ENCODE measurements at places on chromosomes 12 and 14.

GRCh38 chr14:98953551-98954348 lies 318.2 kb downstream of the BCL11B start:
- no peak for DNase-seq

- no peak for DNase-seq
Measured at GRCh38 chr14:85310491-85311272, 219.3 kb upstream of the FLRT2 start.

GRCh38 chr14:92475451-92476187 lies 38.0 kb upstream of the RIN3 start:
- DNase-seq: no peak

DNA sequence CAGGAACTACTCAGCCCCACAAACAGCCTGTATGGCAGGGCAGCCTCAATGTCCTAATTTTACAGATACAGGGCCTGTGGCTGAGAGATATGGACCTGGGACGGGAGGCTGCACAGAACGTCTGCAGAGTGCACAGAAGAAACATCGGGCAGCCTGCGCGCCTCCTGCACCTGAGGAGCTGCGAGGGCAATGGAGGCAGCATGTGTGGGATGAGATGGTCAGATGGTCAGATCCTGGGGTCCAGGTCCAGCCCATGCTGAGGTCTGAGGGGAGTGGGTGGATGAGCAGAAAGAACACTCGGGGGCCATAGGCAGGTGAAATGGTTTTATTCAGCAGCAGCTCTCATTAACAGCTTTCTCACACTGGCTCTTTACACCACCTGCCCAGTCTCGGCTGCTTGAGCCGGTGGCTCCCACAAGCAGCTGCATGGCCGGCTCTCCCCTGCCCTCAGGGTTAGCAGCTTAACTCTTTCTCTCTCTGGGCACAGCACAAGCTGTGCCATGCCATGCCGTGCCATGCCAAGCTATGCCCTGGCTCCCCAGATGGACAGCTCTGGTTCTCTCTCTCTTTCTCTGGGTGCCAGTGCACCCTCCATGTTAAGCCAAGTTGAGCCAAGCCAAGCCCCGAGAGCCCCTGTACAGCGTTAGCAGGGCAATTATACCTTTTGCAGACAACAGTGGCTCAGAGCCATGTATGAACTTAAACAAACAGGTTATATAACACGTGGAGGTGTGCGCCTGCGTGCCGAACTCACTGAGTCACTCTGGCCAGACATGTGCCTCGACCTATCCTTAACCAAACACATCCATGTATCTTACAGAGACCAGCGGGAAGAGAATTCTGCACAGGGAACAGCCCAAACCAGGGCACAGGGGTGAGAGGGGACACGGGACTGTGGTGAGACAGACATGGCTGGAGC lies 47.6 kb downstream of the RIMBP2 start:
- no peak for DNase-seq

GRCh38 chr12:34341362-34341733 lies 319.1 kb downstream of the ALG10 start:
- DNase-seq: no peak

DNA sequence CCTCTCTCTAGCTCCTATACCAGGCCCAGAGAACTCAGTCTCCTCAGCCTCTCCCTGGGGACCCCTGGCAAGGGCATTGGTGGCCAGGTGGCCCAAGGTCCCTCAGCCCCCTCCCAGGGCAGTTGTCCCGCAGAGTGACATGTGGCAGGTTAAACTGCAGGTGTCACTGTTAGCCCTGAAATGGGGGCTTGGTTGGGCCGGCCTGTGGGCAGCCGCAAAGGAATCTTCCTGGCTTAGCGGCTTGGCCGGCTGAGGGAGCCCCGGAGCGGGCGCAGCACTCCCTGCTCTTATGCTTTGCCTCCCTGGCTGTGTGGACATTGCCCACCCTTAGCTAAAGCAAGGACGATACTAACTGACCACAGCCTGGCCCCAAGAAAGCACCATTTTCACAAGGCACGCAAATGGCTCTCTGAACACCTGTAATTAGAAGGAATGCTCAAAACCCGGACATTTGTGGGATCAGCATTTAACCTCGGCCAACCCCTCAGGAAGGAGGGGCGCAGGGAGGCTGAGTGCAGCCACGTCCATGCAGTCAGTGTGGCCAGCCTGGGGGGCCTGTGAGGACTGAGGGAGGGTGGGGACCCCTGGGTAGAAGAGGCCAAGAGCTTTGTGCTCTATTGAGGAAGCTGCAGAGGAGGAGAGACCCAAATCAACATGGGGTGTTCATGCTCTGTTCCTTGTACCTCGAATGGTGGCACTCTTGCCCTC lies 82.2 kb downstream of the PAPOLA start:
- DNase-seq: no peak

GRCh38 chr12:22313963-22314330 lies 20.6 kb downstream of the ST8SIA1 start:
- DNase-seq: no peak

DNA sequence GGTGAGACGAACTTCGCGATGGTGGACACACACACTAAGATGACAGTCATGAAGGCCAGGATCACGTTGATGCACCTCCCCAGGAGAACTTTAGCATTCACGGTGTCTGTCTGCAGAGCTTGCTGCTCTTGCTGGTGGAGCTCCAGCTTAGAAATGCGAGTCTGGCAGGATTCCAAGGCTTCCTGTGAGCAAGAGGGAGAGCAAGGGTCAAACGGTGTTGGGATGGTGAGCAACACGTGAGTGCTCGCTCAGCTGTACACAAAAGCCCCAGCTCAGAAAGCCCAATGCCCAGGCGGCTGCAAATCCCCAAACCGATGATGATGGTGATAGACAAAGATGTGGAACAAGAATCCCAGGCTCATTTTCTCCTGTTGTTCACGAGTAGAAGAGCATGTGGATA lies 78.8 kb downstream of the TMCC3 start:
- no peak for DNase-seq

- DNase-seq: no peak
Measured at GRCh38 chr14:104597576-104597975, 7.0 kb downstream of the TMEM179 start.

DNA sequence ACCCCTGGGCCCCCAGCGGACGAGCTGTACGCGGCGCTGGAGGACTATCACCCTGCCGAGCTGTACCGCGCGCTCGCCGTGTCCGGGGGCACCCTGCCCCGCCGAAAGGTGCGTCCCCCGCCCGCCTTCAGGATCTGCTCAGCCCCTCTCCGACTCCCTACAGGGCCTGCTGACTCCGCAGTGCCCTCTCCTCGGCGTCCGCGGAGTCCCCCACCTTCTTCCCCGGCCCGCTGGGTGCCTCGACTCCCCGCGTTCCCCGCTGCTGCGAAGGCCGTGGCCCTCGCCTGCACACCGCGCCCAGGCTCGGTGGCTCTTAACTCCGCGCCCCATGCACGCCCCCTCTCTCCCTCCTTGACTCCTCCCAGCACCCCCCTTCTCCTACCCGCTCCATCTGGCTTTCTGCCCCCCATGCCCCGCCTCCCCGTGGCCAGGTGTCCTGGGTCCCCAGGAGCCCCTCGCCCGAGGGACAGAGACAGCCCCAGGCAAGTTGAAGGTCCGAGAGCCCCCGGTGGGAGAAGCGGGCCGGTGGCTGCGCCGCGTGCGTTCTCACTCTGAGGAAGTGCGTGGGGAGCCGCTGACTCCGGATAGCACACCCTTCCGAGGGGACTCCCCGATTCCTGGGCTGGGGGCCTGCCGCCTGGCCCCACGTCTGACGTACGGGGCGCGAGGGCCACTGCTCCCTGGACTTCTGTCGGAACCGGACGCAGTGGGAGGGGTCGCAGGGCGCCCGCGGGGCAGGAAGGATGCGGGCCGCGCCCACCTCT lies 594 bp downstream of the TAMALIN start:
- DNase-seq: peak; percentile 56

DNA sequence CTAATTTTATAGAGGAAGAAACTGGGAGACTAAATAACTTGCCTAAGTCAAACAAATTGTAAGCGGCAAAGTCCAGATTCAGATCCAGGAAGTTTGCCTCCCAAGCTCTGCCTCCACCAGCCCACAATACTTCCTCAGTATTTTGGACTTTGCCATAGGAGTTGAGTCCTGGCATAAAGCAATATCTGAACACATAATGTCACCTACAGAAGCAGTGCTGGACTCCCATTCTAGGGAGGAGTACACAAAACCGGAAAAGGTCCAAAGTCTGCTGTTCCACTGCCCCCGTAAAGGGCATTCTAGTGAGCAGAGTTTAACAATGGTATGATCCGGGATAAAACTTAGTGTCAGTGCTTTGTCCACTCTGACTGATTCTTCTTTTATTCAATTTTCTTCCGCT lies 340.5 kb downstream of the FUT8 start:
- no peak for DNase-seq

- no peak for DNase-seq
Measured at GRCh38 chr12:100566887-100567637, 6.4 kb upstream of the GAS2L3 start.

- no peak for DNase-seq
Measured at GRCh38 chr12:113066813-113067400, 10.4 kb downstream of the DTX1 start.

- no peak for DNase-seq
Measured at GRCh38 chr12:132765361-132765760, 3.7 kb upstream of the ANKLE2 start.

DNA sequence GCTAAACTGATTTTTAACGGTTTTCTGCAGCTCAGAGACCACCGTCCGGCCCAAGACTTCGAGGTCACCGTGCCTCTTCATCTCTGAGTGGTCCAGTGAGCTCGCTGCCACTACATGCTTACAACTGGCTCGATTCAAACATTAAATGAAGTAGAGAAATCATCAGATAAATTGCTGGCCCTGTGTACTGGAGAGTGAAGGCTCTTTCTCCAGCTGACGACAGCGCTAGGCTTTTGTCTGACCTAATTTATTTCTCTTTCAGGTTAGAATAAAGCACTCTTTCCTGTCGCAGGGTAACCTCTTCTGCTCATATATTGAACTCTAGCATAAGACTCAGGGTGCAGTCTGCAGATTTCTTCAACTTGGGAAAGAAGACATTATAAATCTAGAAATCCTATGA lies 6.4 kb downstream of the BCL11B start:
- DNase-seq: no peak

- no peak for DNase-seq
Measured at GRCh38 chr12:71392521-71393145, 47.0 kb upstream of the LGR5 start.

DNA sequence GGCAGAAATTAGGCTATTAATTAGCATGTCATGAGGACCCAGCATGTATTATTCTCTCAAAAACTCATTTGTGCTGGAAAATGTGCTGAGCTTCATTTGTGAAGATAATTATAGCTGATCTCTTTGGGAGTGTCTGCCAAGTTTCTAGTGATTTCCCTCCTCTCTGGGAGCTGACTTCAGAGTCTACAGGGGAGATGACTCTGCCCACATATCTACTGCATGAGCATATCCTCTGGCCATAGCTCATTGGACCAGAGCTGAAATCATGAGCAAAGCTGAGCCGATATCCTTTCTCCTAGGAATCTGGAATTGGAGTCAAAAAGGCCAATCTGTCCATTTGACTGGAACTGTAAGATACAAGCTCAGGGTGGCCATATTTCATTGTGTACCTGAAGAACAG lies 5.9 kb downstream of the CCDC198 start:
- no peak for DNase-seq

- no peak for DNase-seq
Measured at GRCh38 chr14:60681271-60681670, 32.0 kb upstream of the SIX1 start.

DNA sequence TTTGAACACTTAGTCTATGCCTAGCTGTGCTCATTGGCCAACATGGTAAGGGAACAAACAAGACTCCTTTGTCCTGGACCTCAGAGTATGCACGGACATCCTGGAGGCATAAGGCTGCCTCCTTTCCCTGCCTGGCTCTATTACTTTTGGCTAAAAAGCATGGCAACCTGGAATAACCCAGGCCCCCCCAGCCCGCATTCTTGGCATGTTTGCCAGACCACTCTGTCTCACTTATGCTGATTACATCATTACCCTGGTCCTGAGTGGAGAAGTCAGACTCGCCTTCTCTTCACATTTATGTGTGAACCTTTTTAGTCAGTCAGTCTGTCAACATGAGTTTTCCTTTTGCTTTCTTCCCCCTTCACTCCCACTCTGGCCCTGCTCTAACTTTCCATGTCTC lies 58.0 kb upstream of the ELK3 start:
- no peak for DNase-seq

DNA sequence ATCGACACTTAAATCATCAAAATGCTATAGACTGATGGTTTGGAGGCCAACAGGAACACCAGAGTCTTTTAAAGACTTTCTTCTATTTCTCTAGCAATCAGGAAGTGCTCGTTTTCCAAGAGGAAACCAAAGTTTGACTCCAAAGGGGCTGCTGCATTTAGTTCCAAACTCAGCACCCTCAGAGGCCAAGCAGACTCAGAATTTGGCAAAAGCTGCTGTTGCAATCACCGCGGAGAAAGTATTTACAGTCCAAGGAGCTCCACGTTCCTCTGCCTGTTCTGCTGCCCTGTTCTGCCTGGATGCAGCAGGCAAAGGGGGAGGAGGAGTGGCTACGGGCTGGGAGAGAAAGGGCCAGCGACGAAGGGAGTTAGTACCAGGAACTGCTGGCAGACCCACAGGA lies 325.1 kb downstream of the BCL11B start:
- DNase-seq: no peak

DNA sequence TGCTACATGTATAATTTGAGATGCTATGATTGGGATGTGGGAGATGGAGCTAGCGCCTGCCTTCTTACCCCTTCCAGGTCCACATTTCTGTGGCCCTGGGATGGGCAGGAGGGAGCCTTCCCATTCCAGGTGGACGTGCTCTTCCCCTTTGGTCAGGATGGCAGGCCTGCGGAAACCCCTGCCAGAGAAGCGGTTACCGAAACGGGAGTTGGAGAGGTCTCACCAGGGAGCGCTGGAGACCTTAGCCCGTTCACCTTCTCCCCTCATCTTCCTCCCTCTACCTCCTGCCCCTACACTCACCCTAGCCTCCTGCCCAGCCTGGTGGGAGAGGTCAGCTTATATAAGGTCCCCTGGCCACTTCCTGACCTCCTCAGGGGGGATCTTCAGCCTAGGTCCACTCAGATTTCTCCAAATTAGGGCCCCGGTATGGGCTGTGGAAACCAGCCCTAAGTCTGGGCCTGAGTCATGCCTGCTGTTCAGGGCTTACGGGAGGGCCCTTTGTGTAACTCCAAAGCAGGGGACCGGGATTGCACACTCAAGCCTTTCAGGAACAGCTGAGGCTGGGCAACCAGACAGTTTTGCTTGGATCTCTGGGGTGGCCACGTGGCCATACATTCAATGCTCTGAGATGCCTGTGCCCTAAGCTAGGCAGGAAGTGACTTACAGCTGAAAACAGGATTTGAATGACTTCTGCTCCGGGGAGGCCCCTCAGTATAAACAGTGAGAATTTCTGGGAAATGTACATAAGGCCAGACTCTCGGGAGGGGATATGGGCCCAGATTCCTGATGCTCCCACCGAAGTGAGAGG lies 10.2 kb upstream of the MEG3 start:
- no peak for DNase-seq

- no peak for DNase-seq
Measured at GRCh38 chr14:94388384-94389103, at the start of gene SERPINA1. TSS of gene SERPINA1 (minus strand) at chr14:94388602. CDS start at chr14:94383237, 5,365 bp downstream.

- DNase-seq: no peak
Measured at GRCh38 chr12:25496098-25496587, 56.9 kb downstream of the LMNTD1 start.

GRCh38 chr14:74882103-74882920 lies 596 bp downstream of the DLST start:
- DNase-seq: peak; percentile 60
